ENCODE measurements at places on chromosomes 4 and X.

DNA sequence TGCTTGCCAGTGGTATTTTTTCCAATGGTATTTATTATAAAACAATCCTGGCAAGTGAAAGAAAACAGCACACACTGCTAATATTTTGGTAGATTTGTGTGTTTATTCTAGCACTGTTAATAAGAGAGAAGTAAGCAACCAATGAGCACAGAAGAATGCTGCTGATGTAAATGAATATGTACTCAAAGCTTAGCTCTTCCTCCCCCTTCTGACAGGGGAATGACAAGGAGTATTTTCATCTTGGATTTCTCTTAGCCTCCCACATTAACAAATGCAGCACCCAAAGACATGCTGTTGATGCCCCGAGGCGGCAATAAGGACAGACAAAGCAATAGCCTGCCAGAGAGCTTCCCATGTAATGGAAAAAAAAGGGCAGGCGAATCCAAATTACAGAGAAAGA lies 18.6 kb downstream of the ARHGAP6 start:
- no peak for DNase-seq

GRCh38 chr4:33067221-33067620 lies 2347.1 kb downstream of the PCDH7 start:
- DNase-seq, result no peak

DNA sequence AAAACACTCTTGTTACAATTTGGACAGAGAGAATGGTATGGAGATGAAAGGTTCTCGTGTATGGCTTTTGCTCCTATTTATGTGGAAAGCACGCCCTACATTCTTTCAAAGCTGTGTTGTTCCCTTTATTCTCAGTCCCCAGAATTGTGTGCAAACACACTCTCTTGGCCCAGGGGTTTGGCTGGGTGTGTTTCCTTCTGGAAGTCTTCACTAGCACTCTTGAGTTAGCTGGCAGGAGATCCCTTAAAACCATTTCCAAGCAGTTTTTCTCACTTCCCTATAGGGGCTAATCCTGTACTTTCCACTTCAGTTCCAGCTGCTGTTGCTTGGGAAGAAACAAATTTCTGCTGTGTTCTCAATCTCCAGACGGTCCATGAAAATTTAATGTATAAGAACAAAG lies 35.1 kb downstream of the FHL1 start:
- no peak for DNase-seq

DNA sequence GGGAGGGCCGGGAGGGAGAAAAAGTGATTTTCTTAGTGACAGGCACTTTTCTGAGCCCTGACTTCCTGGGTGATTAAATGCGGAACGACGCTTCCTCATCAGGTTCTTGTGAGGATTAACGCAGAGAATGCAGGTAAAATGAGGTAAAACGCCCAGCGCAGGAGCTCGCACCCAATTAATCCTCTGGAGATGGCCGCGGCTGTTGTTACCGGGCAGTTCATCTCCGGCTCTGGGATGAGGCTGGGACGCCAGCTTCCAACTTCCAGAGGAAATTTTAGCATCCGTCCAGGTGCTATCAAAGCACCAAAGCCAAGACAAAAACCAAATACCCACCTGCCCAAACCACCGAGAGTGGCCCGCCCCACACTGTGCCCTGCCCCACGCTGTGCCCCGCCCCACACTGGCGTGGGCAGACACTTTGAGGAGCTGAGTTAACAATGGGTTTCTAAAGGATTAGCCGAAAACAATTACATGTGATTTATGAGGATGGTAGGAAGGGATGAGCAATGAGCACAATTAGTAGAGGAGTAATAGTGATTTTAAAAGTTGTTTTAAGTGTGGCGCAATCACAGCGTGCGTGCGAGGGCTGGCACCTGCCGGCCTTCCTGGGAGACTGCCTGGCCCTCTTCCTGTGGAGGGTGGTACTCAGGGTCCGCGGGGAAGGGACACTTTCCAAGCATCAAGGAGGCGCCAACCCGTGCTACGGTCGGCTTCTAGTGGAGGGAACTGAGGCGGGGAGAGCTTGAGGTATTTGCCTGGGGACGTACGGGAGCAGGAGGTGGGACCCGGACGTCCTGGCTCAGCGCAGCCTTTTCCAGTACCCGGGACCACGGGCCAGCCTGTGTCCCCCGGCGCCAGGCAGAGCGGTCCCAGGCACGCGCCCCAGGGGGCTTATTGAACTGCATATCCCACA lies 41.6 kb upstream of the ADRA2C start:
- no peak for DNase-seq

DNA sequence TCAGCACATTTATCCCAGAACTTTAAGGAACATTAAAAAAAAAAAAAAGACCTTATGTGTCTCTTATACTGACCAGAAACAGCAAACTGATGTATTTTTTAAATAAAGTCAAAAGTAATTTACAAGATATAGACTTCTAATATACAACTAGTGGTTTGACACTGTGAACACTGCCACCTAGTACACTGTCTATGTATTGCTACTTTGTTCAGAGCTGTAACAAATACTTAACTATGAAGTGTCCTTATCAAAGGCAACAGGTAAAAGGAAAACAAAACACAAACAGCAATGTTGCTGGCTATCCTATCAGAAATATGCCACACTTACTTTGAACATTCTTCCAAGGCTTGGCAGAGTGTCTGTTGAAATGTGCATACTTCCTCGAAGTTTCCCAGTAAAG lies 60.4 kb downstream of the CD40LG start:
- no peak for DNase-seq

- DNase-seq, result no peak
Measured at GRCh38 chr4:1039493-1040343, 28.3 kb downstream of the FGFRL1 start.

DNA sequence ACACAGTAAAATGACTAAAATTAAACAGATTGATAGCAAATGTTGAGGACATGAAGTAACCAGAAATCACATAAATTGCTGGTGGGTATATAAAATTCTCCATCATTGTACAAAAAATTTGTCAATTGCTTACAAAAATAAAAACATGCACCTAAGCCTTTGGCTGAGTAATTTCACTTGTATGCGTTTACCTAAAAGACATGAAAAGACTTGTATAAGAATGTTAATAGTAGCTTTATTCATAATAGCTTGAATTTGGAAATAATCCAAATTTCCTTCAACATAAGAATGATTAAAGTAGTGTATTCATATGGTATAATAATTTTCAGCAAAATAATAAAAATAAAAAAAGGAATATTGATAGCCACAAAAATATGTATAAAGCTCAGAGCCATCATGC lies 37.7 kb downstream of the PDHA2 start:
- DNase-seq, result no peak

DNA sequence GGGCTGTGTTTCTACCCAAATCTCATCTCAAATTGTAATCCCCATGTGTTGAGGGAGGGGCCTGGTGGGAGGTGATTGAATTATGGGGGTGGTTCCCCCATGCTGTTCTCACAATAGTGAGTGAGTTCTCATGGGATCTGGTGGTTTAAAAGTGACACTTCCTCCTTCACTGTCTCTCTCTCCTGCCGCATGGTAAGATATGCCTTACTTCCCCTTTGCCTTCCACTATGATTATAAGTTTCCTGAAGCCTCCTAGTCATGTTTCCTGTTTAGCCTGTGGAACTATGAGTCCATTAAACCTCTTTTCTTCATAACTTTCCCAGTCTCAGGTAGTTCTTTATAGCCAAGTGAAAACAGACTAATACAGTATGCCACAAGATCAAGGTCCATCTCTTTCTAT lies 70.0 kb upstream of the MSX1 start:
- no peak for DNase-seq

Data from T47D (cell line).